H4 (cell line): ENCODE measurements at places on chromosomes 16 and 17.
A peak's percentile ranks its signal among the peaks of the same experiment; 100 is the strongest.

- peak; percentile 27 for DNase-seq
These were observed 111.0 kb downstream of the N4BP1 start for GRCh38 chr16:48498769-48499631.

- DNase-seq, result no peak
These were observed 245.7 kb downstream of the PRKCA start for GRCh38 chr17:66548158-66548557.

DNA sequence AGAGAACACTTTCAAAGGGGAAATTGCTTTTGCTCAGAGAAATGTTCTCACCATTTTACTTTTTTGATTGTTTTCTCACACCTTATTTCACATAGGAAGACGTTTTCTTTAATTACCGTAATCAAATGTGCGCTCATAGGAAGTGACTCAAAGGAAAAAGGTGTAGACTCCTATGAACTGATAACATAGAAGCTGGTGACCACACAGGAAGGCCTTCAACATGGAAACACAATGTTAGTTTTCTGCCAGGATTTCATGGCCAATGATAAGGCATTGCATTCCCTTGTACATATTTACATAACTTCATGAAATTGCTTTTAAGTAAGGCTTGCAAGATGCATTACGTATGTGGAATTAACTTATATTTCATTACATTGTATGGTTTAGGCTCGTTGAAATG lies 40.9 kb upstream of the KCNJ16 start:
- DNase-seq, result no peak

DNA sequence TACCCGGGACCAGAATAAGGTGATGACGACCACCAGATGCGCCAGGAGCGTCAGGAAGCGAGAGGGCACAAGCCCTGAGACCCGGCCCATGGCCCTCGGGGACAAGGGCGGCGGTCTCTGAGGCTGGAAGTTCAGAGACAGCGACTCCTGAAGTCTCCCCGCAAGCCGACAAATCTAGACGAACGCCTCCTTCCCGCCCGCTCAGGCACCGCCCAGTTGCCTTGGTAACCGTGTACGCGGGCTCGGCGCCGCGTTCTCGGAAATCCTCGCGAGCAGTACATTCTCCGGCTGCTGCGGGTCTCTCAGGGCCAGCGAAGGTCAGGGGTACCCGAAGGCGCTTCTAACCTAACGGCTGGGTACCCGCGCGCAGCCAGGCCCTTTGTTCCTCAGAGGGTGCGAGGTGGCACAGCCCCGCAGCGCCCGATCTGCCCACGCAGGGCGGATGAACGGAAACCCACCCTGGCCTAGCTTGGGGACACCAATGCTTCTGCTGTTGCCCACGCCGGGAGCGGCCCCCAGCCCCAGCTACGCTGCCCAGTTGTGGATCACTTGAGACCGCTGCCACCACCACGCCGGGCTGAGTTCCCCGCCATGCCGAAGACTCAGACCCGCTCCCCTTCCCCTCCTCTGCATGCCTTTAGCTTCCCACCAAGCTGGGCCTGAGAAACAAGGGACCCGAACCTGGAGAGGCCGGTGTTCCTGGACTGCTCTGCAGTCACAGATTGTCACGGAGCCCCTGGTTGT lies at the start of gene TMEM107:
Gene TMEM107 (minus strand): TSS at position 184 of the 744 bp plus-strand sequence. CDS start 94 bp downstream, at position 90.
- DNase-seq, result peak; percentile 72

- DNase-seq, result no peak
These were observed 6.2 kb upstream of the CBFA2T3 start for GRCh38 chr16:88983165-88983564.

DNA sequence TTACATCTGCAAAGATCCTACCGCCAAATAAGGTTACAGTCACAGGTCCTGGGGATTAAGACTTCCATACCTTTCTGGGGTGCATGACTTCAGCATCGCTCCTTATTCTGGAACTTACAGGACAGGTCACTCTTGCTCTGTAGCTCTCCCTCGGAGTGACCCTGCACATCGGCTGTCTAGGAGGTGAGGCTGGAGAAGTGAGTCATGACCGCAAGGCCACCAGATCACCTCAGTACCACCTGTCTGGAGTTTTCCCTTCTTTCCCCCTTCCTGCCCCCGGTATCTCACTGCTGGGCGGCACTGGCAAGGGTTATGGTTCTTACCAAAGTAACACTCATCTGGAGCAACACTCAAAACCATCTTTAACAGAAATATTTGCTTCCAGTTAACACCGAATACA lies 374.8 kb downstream of the SLC39A11 start:
- DNase-seq, result peak; percentile 30
